ENCODE measurements at places on chromosomes 5 and 9.

- peak; percentile 38 for DNase-seq
- H3K4me1 ChIP-seq, result peaks cover 14% of the 10 kb centered on the region
- no peak overlapping the region for H3K4me3 ChIP-seq
- no peaks in the 10 kb centered on the region for H3K27me3 ChIP-seq
- H3K36me3 ChIP-seq, result no peaks in the 10 kb centered on the region
Observed at GRCh38 chr5:141605523-141606277, 13.1 kb downstream of the DIAPH1 start.

GRCh38 chr5:36683821-36684434 is 77.5 kb downstream of the SLC1A3 start:
- no peaks in the 10 kb centered on the region for H3K4me1 ChIP-seq
- no peak overlapping the region for H3K27ac ChIP-seq
- H3K27me3 ChIP-seq, result no peaks in the 10 kb centered on the region
- H3K4me3 ChIP-seq, result no peak overlapping the region

GRCh38 chr9:95605101-95605500 is 88.3 kb upstream of the PTCH1 start:
- H3K27ac ChIP-seq, result no peak overlapping the region
- no peak for DNase-seq
- H3K4me1 ChIP-seq, result no peaks in the 10 kb centered on the region
- H3K36me3 ChIP-seq, result no peaks in the 10 kb centered on the region
- no peaks in the 10 kb centered on the region for H3K27me3 ChIP-seq
- no peak overlapping the region for H3K4me3 ChIP-seq

DNA sequence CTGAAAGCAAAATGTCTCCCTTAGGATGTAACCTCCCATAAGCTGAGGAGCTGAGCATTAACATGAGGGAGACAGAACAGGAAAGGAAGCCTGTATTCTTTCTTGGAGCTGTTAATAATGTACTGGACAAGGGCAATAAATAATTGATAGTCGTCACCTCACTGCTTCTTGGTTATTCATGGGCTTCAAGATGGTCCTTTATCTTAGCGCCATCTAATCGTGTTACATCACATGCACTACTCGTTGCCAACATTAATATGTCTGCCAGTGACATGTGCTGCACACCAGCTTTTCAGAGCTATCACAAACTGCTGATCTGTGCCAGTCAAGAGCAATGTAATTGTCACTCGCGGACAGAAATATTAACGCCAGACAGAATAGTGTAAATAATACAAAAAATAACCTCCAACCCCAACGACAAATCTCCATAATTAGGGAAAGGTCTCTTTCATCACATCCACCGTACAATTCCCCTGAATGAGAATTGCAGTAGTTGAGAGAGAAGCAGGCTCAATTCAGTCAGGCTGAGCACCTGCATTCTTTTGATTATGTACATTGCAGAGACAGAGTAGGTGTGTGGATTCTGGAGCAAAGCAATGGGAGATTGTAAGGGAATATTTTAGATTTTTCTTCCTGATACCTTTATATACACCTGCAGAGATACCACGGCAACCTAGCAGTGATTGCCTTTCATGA is 267.1 kb downstream of the SPATA31D1 start:
- H3K4me1 ChIP-seq, result no peaks in the 10 kb centered on the region
- H3K27me3 ChIP-seq, result no peaks in the 10 kb centered on the region
- no peak for DNase-seq
- no peak overlapping the region for H3K27ac ChIP-seq

DNA sequence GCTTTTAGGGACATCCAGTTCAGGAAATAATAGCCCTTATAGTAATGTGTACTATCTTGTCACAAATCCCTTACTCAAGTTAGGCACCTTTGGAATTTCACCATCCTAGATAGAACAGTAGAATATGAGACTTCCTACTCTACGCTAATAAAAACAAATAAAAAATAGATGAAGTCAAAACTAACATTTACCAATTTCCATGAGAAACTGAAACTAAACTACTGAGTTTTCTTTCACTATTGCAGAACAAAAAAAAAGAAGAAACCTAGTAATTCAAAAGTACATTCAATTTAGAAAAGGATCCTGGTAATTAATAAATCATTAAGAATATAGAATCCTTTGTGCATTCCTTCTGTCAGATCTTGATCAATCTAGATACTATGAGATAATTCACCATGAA is 14.0 kb downstream of the STARD4 start:
- H3K4me1 ChIP-seq, result no peaks in the 10 kb centered on the region
- H3K36me3 ChIP-seq, result no peaks in the 10 kb centered on the region
- no peaks in the 10 kb centered on the region for H3K27me3 ChIP-seq
- no peak overlapping the region for H3K4me3 ChIP-seq
- no peak for DNase-seq

- H3K27me3 ChIP-seq, result no peaks in the 10 kb centered on the region
- H3K36me3 ChIP-seq, result no peaks in the 10 kb centered on the region
- no peak overlapping the region for H3K4me3 ChIP-seq
Observed at GRCh38 chr5:120293796-120294195, 170.3 kb upstream of the PRR16 start.

- H3K27ac ChIP-seq, result no peak overlapping the region
- no peaks in the 10 kb centered on the region for H3K36me3 ChIP-seq
- no peaks in the 10 kb centered on the region for H3K4me1 ChIP-seq
- H3K4me3 ChIP-seq, result no peak overlapping the region
Observed at GRCh38 chr5:126477294-126478117, 54.3 kb downstream of the GRAMD2B start.

DNA sequence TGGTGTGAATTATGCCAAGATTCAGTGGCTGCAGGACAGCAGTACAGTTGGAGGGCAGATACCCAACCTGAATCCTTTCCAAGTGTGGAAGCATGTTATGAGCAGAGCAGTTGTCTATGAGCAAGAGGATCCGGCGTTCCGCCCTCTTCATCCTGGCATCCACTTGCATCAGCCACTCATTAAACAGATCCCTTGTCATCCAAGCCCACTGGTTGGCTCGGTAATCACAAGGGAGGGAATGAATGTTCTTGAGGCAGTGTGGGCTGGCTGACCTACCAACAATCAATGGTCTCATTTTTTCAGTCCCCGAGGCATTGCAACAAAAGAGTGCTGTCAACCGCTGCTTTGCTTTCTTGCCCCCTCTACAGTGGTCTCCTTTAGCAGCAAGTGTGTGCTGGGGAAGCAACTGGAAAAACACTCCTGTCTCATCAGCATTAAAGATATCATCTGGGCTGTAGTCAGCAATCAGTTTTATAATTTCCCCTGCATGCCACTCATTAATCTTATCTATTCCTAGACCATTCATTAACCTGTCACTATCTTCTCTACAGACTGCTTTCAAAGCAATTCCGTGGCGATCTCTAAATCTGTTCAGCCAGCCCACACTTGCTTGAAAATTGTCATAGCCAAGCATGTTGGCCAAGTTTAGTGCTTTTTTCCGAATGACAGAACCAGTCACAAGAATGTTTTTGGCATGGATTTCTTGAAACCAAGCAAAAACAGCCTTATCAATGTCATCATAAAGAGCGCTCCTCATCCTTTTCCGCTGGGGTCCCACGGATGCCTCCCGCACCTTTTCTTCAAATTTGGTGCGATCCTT is 4.9 kb downstream of the TIGD6 start:
- no peaks in the 10 kb centered on the region for H3K27me3 ChIP-seq
- H3K4me3 ChIP-seq, result no peak overlapping the region
- DNase-seq, result no peak
- peaks cover 7% of the 10 kb centered on the region for H3K4me1 ChIP-seq
- H3K36me3 ChIP-seq, result peaks cover 18% of the 10 kb centered on the region
- no peak overlapping the region for H3K27ac ChIP-seq

DNA sequence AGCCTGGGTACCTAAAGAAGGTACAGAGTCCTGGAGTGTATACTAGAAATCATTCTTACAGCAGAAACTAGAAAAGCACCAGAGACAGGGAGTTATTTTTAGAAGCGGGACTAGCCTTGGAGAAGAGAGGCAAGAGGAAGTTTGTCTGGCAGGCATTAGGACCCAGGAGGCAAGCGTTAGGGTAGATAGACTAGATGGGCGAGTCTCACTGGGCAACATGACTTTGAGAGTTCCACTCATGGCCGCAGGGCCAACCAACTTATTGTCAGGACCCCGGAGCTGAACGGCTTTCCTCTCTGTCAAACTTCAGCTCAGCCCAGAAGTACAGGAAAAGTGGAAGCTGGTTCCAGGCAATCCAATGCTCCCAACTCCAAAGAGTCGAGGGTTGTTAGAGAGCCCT is 34.1 kb upstream of the NPR3 start:
- H3K27me3 ChIP-seq, result no peaks in the 10 kb centered on the region
- DNase-seq, result no peak
- H3K4me3 ChIP-seq, result no peak overlapping the region
- H3K27ac ChIP-seq, result no peak overlapping the region

DNA sequence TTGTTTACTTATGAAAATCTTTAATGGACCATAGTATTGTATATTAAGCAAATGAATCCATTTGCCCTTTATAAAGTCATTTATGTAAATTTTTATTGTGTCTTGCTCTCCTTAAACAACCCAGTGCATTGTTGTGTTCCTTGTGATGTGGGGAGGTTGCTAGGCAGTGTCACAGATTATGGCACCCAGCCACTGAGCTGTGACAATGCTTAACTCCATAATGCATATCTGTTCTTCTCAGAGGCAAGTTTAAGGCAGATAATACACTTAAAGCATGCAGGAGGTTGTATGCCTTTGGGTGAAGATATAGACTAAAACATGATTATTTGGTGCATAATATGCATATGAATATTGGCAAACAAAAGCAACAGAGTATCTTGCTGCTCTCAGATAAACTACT is 269.6 kb upstream of the RIOK2 start:
- no peak for DNase-seq
- H3K4me1 ChIP-seq, result no peaks in the 10 kb centered on the region
- H3K27me3 ChIP-seq, result no peaks in the 10 kb centered on the region
- H3K27ac ChIP-seq, result no peak overlapping the region
- H3K4me3 ChIP-seq, result no peak overlapping the region

DNA sequence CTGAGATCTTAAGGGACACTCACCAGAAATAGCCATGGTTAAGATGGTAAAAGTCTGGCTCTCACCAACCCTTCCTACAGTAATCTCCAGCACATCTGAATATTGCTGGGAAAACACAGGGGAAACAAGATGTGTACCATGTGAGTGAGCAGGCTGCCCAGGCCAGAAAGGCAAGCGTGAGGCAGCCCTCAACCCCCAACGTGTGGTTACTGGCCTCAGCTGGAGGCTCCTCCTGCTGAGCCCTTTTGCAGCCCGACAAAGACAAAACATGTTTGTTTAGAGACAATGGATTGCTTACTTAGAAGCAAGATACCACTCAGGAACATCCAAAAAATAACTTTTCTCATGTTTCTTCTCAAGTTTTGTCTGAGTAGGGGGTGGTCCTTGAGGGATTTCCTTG is 16.6 kb downstream of the ZFP62 start:
- DNase-seq, result no peak
- H3K27me3 ChIP-seq, result no peaks in the 10 kb centered on the region
- H3K4me3 ChIP-seq, result no peak overlapping the region
- H3K27ac ChIP-seq, result no peak overlapping the region
- no peaks in the 10 kb centered on the region for H3K4me1 ChIP-seq
- peaks cover 4% of the 10 kb centered on the region for H3K36me3 ChIP-seq

GRCh38 chr5:125874057-125874456 is 549.2 kb upstream of the GRAMD2B start:
- no peaks in the 10 kb centered on the region for H3K4me1 ChIP-seq
- no peak for DNase-seq
- H3K27ac ChIP-seq, result no peak overlapping the region
- no peaks in the 10 kb centered on the region for H3K27me3 ChIP-seq

- H3K4me3 ChIP-seq, result no peak overlapping the region
- no peaks in the 10 kb centered on the region for H3K27me3 ChIP-seq
Observed at GRCh38 chr5:53545744-53546143, 14.7 kb upstream of the NDUFS4 start.

DNA sequence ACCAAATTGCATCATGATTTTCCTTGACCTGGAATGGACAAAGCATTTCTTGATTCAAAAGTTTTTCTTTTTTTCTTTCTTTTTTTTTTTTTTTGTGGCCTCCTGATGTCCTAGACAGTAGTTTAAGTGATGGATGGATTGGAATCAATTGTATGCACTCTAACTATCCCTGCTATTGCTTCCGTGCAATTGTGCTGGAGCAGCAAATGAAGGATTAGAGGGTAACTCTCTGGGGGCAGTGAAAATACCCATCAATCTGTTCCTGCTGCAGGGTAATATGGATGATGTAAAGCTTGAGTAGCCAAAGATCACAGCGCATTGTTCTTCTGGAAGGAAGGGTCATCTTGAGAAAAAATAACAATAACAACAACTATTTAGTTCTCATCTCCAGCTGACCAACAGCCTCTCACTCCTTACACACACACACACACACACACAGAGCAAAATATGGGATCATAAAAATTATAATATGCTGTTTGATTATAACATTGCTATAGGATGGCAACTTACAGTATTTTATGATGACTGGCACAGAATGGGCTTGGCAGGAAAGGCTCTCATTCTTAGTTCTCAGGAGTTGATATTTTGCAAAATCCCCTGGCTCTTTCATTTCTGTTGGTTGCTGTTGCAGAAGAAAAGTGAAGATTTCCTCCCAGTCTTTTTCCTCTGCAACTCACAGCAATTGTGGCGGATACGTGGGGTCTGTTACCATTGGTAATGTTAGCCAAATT is 160.9 kb upstream of the DMAC1 start:
- peaks cover 1% of the 10 kb centered on the region for H3K27me3 ChIP-seq
- no peak for DNase-seq

DNA sequence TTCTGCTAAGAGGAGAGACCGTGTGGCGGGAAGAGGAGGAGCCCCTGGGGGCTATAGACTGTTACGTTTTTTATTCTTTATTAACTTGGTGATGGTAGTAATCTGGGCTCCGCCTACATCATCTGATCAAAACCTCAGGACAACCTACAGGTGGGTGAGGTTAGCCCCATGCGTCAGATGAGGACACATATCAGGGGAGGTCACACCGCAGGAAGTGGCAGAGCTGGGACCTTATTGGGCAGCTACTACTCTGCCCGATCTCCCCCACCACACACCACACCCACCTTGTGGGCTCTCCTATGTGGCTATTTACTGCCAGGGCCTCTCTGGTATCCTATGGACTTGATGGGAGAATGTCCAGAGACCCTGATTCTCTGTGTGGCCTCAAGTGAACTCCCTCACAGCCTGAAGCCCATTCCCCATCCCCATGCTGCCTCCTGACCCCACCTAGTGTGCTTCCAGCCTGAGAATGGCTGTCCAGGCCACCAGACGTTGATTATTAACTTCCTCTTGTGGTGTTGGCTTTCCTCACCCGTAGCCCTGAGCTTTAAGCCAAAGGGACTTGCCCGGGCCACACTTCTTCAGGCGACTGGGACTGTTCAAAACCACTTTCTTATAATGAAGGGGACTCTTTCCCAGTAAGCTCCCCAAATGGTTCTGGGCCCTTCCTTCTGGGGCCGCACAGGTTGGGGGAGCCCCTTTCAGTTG is 8.2 kb downstream of the UNC5A start:
- H3K4me3 ChIP-seq, result no peak overlapping the region
- H3K27me3 ChIP-seq, result no peaks in the 10 kb centered on the region
- no peak overlapping the region for H3K27ac ChIP-seq
- H3K4me1 ChIP-seq, result no peaks in the 10 kb centered on the region

Data from pancreas (tissue), 10 donors.